Activated T-cell treated with anti-CD3 and anti-CD28 coated beads, Interleukin-2, amount 50 U/mL, for 72 hours (primary cell): ENCODE measurements at places on chromosomes 12 and 14. TPM values are rescaled to one million over a fixed set of nuclear protein-coding genes. Genes with fewer than 3 reads are reported as not detected.

DNA sequence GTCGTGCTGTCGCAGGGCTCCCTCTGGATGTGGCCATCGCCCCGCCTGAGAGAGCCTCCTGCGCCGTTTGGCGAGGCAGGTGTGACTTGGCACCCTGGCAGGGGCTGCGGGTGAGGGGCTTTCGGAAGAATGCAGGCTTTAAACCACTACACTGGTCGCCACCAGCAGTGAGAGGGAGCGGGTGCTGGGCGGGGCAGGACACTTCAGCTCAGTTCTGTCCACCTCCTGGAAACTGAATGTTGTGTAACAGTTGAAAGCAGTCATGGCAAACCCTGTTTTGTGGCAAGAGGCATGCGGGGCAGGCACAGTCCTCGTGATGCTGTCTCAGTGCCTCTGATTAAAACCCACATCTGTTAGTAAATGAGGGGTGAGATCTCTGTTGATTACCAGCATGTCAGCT, 55.9 kb downstream of the AACS start:
- no peaks in the 10 kb centered on the region for H3K4me1 ChIP-seq
- peak overlapping the region; percentile 49 for H3K27ac ChIP-seq
- H3K4me3 ChIP-seq: no peak overlapping the region
- DNase-seq: no peak

DNA sequence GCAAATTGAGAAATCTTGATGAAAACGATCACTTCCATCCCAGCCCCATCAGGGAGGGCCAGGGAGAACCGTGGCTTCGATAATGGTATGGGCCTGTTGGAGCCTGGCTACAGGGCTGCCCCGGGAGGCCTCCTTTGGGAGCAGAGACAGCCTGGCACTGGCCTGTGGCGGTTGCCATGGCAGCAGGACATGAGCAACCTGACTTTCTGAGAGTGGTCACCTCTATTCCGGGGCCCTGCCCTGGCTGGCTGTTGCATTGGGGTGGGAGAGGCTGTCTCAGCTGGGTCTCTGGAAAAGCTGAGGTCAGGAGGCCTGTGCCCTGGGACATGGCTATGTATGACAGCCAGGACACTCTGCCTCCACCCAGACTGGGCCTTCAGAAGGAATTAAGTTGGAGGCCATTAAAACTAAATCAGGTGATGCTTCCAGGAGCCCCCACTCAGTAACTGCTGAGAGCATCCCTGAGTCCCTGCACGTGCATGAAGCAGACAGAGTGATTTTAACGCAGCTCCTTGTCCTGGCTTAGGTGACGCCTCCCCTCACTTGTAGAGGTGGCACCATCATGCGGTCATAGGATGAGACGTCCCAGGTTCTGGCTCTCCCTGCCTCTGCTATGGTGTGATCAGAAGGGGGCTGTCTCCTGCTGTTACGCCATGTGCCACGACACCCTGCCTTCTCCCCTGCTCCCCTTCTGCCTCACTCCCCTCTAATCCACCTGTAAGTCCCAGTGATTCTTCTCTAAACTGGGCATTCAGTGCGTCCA, 126.3 kb downstream of the SLC25A47 start:
- H3K27me3 ChIP-seq: no peaks in the 10 kb centered on the region
- H3K4me3 ChIP-seq: no peak overlapping the region
- no peaks in the 10 kb centered on the region for H3K36me3 ChIP-seq
- peaks cover 12% of the 10 kb centered on the region for H3K4me1 ChIP-seq
- no peak for DNase-seq
- H3K27ac ChIP-seq: no peak overlapping the region

DNA sequence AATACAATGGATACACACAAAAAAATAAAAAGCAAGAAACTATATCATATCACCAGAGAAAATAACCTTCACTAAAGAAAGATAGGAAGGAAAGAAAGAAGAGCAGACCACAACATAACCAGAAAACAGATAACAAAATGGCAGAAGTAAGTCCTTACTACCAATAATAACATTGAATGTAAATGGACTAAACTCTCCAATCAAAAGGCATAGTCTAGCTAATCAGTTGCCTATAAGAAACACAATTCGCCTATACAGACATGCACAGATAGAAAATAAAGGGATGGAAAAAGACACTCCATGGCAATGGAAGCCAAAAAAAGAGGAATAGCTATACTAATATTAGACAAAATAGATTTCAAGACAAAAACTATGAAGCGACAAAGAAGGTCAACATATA, 8.9 kb upstream of the TAS2R30 start:
- H3K27ac ChIP-seq: peak overlapping the region; percentile 38
- H3K4me1 ChIP-seq: no peaks in the 10 kb centered on the region
- DNase-seq: no peak
- no peak overlapping the region for H3K4me3 ChIP-seq
- peaks cover 23% of the 10 kb centered on the region for H3K36me3 ChIP-seq

- H3K4me1 ChIP-seq: peaks cover 46% of the 10 kb centered on the region
- no peaks in the 10 kb centered on the region for H3K27me3 ChIP-seq
- no peak overlapping the region for H3K4me3 ChIP-seq
- no peak overlapping the region for H3K27ac ChIP-seq
Measured at GRCh38 chr12:120895532-120895931, 8.6 kb downstream of the SPPL3 start.

DNA sequence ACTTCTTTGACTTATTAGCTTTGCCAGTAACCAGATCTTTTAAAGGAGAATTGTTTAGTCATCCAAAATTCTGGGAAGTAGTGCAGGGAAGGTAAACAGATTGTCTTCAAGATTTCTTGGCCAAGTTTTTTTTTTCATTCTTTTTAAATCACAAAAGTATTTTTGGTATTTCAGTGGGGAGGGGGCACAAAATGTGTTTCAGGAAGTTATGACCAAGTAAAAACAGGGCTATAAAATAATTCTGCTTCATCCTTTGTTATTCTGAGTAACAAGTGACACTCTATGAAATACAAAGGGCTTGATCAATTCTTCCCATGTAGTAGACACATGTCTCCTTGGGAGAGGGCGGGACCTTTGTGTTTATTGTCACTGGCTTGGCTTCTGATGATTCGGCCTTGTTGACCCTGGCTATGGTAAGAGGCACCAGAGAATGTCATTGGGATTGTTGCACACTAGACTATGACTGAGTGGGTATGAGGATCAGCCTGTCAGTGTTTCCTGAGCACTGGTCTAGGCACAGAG, 55.4 kb downstream of the SUSD6 start:
- no peaks in the 10 kb centered on the region for H3K27me3 ChIP-seq
- peaks cover 8% of the 10 kb centered on the region for H3K36me3 ChIP-seq
- no peak for DNase-seq

DNA sequence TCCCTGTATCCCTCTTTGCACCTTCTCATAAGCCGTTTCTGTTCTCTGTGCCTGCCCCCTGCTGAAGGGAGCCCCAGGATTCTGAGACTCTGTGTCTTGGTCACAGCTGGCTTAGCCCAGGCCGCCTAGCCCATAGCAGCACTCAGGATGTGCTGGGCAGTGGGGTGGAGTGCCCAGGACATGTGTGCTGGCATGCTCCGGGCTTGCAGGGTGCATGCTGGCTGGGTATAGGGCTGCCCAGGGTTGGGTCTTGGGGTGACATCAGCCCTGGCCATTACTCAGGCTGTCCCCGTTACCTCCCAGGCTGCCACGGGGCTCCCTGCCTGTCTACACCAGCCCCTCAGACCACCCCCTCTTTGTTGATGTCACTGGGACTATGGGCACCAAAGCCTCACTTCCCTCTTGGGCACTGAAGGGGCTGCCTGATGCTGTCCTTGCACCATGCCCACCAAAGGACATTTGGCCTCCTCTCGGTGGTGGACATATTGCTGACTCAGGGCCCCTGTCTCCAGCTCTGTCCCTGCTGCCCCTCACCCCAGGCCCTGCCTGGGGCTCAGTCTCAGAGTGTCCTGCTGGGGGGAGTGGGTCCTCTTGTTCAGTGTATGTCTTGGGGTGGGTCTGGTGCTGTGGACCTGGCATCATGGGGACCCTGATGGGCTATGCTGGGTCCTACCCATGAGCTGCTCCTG, 2.4 kb downstream of the CEP170B start:
- DNase-seq: no peak
- H3K36me3 ChIP-seq: no peaks in the 10 kb centered on the region
- H3K27ac ChIP-seq: no peak overlapping the region
- H3K4me3 ChIP-seq: no peak overlapping the region

DNA sequence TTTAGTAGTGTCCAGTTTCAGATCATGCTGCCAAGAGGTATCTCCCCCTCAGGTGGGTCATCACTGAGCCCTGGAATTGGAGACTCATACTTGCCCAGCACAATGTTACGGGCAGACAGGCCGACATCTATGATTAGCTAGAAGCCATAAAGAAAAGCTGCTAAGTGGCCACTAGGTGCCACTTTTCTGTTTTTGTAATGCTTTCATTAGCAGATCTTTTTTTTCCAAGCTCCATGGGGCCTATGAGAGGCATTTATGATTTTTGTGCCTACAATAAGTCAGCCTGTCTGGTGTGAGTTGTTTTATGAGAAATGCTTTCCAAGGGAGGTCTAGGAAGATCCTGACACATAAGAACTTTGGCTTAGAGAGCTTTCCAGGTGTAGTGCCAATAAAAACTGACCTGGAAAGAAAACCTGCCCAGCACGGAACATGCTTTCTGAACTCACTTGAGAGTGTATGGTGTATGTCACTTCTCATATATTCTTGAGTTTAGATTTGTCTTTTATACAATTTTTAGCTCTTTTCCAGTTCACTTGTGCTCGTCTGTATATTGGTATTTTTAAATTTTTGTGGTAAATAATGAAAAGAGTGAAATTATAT, 21.8 kb upstream of the SMCO2 start:
- no peak for DNase-seq
- H3K4me1 ChIP-seq: no peaks in the 10 kb centered on the region
- H3K27ac ChIP-seq: no peak overlapping the region
- H3K36me3 ChIP-seq: peaks cover 2% of the 10 kb centered on the region

DNA sequence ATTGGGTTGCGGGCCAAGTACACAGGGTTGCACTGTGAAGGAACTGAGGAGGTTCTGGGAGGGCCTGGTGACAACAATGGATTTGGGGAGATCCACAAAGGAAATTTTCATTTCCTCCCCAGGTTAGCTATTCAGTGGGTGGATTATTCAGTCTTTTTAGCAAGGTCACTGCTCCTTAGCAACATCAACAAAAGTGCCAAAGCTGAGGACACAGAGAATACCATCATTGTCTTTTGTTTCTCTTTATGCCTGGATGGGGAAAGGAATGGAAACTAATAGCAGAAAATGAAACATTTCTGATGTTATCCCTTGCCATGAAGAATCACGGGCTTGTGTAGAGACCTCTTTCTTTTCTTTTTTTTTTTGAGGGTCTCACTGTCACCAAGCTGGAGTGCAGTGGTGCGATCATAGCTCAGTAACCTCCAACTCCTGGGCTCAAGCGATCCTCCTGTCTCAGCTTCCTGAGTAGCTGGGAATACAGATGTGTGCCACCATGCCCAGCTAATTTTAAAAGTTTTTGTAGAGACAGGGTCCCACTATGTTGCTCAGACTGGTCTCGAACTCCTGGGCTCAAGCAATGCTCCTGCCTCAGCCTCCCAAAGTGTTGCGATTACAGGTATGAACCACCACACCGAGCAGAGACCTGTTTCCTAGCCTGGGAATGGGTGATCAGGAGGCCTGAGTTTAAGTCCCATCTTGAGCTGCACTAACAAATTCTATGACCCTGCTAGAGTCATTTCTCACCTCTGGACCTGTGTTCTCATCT, 6.5 kb downstream of the PPP1R3E start:
- peaks cover 1% of the 10 kb centered on the region for H3K36me3 ChIP-seq
- no peak overlapping the region for H3K27ac ChIP-seq
- no peaks in the 10 kb centered on the region for H3K27me3 ChIP-seq
- no peak overlapping the region for H3K4me3 ChIP-seq
- no peak for DNase-seq
- H3K4me1 ChIP-seq: peaks cover 29% of the 10 kb centered on the region

DNA sequence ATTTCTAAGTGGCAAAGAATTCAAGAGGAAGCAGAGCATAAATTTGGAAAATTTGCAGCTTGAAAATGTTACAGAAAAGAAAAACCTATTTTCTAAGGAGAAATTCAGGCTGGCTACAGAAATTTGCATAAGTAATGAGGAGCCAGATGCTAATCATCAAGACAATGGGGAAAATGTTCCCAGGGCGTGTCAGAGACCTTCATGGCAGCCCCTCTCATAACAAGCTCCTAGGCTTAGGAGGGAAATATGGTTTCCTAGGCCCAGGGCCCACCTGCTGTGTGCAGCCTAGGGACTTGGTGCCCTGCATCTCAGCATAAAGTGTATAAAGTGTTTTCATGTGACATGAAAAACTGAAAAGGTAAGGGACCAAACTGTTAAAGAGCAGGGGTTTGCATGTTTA, 1796.3 kb upstream of the FLRT2 start:
- H3K27ac ChIP-seq: no peak overlapping the region
- H3K4me3 ChIP-seq: no peak overlapping the region
- H3K4me1 ChIP-seq: no peaks in the 10 kb centered on the region
- no peak for DNase-seq
- no peaks in the 10 kb centered on the region for H3K27me3 ChIP-seq

DNA sequence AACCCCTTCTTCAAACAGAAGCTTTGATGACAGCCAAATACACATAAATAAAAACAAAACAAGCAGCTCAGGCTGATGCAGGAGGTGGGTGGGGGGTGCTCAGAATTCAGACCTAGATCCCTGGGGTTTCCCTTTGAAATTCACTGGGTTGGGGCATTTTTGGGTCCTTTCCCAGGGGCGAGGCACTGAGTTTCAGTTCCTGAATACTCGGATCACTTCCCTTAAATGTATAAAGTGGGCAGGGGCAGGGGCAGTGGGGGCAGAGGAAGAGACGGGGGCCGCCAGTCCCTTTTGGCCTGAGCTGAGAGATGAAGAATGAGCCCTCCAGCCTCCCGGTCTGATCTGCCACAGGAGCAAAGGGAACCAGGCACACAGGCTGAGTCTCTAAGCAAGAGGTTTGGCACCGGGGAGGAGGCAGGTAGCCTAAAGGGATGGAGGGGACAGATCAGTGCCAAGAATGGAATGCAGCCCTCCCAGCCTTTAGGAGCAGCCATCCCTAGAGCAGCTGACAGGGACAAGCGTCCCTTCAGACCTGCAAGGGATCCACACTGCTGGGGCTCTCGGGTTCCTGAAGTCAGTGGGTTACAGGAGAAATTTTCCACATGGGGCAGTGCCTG, 20.3 kb downstream of the KDM2B start:
- H3K4me1 ChIP-seq: peaks cover 5% of the 10 kb centered on the region
- no peak overlapping the region for H3K4me3 ChIP-seq
- no peaks in the 10 kb centered on the region for H3K27me3 ChIP-seq

- peak; percentile 73 for DNase-seq
- H3K36me3 ChIP-seq: peaks cover 2% of the 10 kb centered on the region
- peaks cover 64% of the 10 kb centered on the region for H3K4me1 ChIP-seq
- H3K4me3 ChIP-seq: peak overlapping the region; percentile 92
- peak overlapping the region; percentile 93 for H3K27ac ChIP-seq
- no peaks in the 10 kb centered on the region for H3K27me3 ChIP-seq
Measured at GRCh38 chr14:73785834-73786635, 65.6 kb upstream of the PTGR2 start.

Gene LRP1-AS
- not detected for total RNA-seq

Gene GSKIP
- total RNA-seq: 22.5 TPM

Gene AKAP3
- total RNA-seq: 5.4 TPM
